ENCODE measurements at places on chromosomes 7 and 10. TPM values are rescaled to one million over a fixed set of nuclear protein-coding genes. Genes with fewer than 3 reads are reported as not detected.

GRCh38 chr10:73117976-73118743 is 7.9 kb downstream of the NUDT13 start:
- no peak for DNase-seq
- H3K27ac ChIP-seq, result peak overlapping the region; percentile 60
- H3K36me3 ChIP-seq, result peaks cover 9% of the 10 kb centered on the region
- no peaks in the 10 kb centered on the region for H3K27me3 ChIP-seq
- peaks cover 7% of the 10 kb centered on the region for H3K4me1 ChIP-seq

DNA sequence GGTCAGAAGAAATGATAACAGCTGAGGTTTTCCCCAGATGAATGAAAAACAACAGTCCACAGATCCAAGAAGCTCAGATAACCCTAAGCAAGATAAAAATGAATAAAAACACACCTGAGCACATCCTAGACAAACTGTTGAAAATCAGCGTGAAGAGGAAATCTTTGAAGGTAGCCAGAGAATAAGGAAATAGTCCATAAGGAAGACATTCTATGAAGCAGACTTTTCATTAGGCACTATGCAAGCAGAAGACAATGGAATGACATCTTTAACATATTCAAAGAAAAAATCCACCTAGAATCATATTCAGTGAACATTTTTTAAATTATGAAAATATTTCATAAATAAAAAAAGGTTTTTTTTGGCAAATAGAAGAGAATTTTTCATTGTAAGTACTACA is 15.1 kb upstream of the IL15RA start:
- H3K36me3 ChIP-seq, result peaks cover 13% of the 10 kb centered on the region
- no peak overlapping the region for H3K27ac ChIP-seq
- H3K27me3 ChIP-seq, result peaks cover 5% of the 10 kb centered on the region

GRCh38 chr10:17006631-17007417 is 122.8 kb downstream of the CUBN start:
- H3K4me1 ChIP-seq, result no peaks in the 10 kb centered on the region
- H3K36me3 ChIP-seq, result peaks cover 9% of the 10 kb centered on the region
- no peak overlapping the region for H3K4me3 ChIP-seq
- H3K27me3 ChIP-seq, result no peaks in the 10 kb centered on the region
- no peak overlapping the region for H3K27ac ChIP-seq
- DNase-seq, result no peak

ACSM6 gene
- total RNA-seq, result 0.14 TPM

DNA sequence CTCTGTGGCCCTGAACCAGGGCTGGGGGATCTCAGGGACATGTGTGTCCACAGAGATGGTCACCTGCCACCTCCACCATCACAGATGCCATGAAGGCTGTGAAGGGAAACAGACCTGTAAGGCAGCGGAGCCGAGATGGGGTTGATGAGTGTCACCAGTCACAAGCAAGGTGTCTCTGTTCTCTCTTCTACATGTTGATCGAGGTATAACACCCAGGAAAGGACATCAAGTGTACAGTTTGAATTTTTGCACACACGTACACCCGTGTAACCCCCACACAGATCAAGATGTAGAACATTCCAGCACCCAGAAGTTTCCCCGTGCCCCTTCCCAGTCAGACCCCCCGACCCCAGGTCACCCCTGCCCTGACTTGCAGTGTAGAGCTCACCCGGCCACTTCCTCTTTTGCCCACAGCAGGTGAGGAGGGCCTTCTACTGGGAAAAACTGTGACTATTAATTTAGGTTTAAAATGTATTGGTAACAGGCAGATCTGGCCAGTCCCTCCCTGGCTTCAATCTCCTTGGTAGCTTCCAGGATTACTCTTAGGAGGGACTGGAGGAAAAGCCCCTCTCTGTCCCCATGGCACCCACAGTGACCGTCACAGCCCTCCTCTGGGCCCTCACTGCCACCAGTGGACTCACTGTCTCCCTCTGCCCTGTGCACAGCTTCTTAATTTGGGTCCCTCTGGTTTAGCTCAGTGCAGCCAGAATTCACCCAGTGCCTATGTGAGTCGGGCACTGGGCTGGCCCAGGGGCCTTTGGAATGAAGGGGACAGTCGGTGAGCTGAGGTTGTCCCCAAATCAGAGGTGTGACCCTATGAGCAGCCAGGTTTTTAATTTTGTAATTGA is 108.2 kb downstream of the LHPP start:
- no peak overlapping the region for H3K4me3 ChIP-seq
- DNase-seq, result no peak
- no peaks in the 10 kb centered on the region for H3K27me3 ChIP-seq
- no peak overlapping the region for H3K27ac ChIP-seq
- H3K4me1 ChIP-seq, result peaks cover 8% of the 10 kb centered on the region
- peaks cover 6% of the 10 kb centered on the region for H3K36me3 ChIP-seq

GRCh38 chr7:23167691-23168090 is 14.2 kb upstream of the NUP42 start:
- no peaks in the 10 kb centered on the region for H3K4me1 ChIP-seq
- no peak overlapping the region for H3K4me3 ChIP-seq
- no peak overlapping the region for H3K27ac ChIP-seq
- no peak for DNase-seq
- no peaks in the 10 kb centered on the region for H3K27me3 ChIP-seq

- H3K27me3 ChIP-seq, result no peaks in the 10 kb centered on the region
- H3K4me3 ChIP-seq, result no peak overlapping the region
- no peaks in the 10 kb centered on the region for H3K36me3 ChIP-seq
- no peaks in the 10 kb centered on the region for H3K4me1 ChIP-seq
- peak; percentile 14 for DNase-seq
- H3K27ac ChIP-seq, result no peak overlapping the region
These were observed 204.7 kb downstream of the ADRA2A start for GRCh38 chr10:111281516-111281915.

SPDYE18 gene
- total RNA-seq, result not detected

GRCh38 chr10:100333661-100334440 is 3.8 kb upstream of the PKD2L1 start:
- DNase-seq, result no peak
- peaks cover 32% of the 10 kb centered on the region for H3K27me3 ChIP-seq
- no peaks in the 10 kb centered on the region for H3K36me3 ChIP-seq
- peaks cover 6% of the 10 kb centered on the region for H3K4me1 ChIP-seq
- H3K4me3 ChIP-seq, result no peak overlapping the region

All from WTC11 (cell line).